ENCODE measurements at places on chromosomes 1 and 21.

- no peak for DNase-seq
These were observed 4.0 kb upstream of the KCNA10 start for GRCh38 chr1:110523011-110523410.

- no peak for DNase-seq
These were observed 97.9 kb downstream of the PLPPR5 start for GRCh38 chr1:98906809-98907208.

- DNase-seq, result peak; percentile 86
These were observed 73.2 kb upstream of the ABCG1 start for GRCh38 chr21:42145569-42146272.

GRCh38 chr1:98002288-98002687, 81.5 kb upstream of the DPYD start:
- DNase-seq, result no peak

- peak; percentile 62 for DNase-seq
These were observed at the start of gene RIPPLY3 for GRCh38 chr21:37006486-37007291. RIPPLY3 (plus strand) TSS chr21:37006702; CDS start chr21:37006773, 71 bp downstream.

GRCh38 chr1:201004732-201005131, 18.8 kb downstream of the KIF21B start:
- DNase-seq, result no peak

DNA sequence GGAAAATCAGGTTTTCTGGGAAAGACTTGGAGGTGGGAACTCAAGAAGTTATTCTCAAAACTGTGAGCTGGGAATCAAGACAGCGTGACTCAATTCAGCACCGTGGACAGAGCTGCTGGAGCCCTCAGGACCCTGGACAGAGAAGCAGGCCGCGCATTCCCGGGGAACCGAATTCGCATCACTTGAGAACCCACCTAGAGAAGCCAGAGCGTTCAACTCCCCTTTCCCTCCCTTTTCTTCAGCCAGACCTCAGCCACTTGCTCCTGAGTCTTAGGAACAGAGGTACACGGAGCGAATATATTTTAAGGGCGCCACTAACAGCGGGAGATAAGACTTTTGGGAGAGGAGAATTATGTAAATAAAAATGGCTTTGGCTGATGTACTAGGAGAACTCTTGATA, 2.0 kb upstream of the LIN28A start:
- DNase-seq, result peak; percentile 64

DNA sequence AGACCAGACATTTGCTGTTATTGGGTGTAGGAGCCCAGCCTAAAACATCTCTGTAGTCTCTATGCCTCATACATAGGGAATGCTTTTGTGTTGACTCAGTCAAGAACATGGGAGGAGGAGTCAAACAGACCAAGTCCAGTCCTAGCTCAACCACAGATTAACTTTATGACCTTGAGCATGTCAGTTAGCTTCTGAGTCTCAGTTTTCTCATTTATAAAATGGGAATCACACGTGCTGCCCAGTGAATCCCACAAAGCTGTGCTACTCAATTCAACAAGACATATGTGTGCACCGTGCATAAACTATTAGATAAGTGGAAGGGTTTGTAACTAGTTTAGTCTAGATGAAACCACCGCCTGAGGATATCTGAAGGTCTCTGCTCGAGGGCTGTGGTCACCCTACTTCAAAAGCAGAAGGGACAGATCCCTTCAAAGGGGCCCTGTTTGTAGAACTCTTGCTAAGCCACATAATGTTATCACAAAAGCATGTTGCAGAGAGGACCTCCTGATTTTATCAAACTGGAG, 109.5 kb upstream of the NFIA start:
- DNase-seq, result peak; percentile 77

DNA sequence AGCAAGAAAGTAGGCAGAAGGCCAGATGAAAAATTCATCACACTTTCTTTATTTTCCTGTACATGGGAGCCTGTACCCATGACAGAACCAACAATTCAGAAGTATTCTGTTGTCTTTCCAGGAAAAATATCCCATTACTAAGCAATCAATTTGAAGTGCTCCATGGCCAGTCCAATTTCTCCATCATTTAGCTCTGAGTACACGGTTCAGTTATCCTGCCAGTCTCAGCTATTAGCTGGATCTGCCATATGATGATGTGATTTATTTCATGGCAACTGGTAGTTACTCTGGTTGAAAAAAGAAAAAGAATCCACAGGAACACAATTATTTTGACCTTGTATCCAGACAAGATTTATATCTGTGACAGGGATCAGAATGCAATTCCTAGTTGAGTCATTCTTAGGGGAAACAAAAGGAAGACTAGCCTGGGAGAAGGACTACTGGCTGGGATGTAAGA, 70.6 kb upstream of the GORAB start:
- no peak for DNase-seq

- DNase-seq, result no peak
These were observed 108.9 kb upstream of the ZBTB40 start for GRCh38 chr1:22342734-22343191.

GRCh38 chr21:38646213-38646837, 148.0 kb upstream of the ERG start:
- no peak for DNase-seq

DNA sequence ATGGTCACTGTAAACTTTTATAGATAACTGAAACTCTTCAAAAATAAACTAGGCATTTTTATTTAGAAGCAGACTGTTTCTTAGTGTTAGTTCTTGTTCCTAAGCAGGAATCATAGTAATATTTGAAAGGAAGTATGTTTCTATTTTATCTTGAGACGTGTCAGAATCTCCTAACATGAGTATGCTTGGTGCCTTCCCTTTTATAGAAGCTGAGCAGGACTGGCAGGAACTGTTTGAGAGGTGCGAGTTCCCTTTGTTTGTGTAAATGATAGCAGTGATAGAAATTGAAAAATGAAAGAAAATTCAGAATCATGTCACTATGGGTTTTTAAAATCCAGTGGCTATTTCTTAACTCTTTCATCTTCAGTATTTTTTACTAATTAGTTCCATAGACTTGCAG, 56.9 kb downstream of the LRRC8D start:
- DNase-seq, result no peak

- no peak for DNase-seq
These were observed 360.6 kb upstream of the USP24 start for GRCh38 chr1:55575571-55576279.

DNA sequence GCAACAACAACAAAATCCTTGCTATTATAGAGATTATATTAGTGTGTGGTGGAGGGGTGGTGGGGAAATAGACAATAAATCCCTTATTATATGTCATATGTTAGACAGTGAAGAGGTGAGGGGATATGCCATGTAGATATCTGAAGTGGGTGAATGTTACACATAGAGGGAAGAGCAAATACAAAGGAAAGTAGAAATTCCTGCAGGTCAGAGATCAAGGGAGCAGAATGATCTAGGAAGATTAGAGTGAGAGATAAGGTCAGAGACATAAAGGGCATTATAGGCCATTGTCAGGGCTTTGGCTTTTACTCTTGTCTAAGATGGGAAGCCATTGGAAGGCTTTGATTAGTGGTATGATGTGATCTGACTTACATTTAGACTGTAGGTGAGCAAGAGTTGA, 38.5 kb downstream of the PRKAA2 start:
- DNase-seq, result no peak

DNA sequence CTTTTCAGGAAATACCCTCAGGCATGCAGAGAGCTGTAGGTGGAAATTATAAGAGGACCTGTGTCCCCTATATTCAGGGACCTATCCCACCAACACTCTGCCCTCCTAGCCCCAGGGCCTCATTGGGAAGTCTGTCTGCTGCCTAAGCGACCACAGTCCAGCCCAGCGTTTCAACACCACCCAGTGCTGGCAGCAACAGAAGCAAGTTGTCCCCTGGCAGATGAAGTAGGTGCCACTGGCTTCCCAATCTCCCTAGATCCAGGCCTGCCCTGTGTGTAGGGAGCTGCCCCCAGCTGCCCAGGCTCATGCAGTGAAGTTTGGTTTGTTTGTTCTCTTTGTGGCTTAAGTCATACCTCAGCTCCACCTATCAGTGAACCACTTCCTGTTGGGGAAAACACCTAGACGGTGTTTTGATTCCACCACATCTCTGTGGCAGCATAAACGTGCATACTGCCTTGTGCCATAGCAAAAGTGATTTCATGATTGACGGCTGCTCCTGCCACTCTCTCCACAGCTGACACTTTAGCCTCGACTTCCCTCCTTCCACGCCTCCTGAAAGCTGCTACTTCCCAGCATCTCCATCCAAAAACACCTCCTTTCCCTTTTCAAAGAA, 8.1 kb upstream of the LEFTY1 start:
- DNase-seq, result no peak

DNA sequence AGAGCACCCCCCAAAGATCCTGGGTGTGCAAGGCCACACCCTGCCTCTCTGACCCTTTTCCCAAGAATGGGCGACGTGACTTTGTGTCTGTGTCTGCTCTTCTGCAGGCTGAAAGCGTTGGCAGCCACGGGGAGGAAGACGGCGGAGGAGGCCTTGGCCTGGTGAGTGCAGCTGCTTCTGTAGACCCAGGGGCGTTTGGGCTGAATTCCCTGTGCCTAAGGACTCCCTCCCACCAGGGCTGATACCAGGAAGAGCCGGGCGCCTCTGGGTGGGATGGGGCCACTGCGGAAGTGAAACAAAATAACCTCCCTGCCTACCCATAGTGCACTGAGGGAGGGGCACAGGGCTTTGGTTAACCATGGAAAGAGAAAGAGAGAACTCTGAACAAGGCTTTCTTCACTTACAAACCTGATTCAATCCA, 2.5 kb downstream of the UBASH3A start:
- DNase-seq, result no peak

DNA sequence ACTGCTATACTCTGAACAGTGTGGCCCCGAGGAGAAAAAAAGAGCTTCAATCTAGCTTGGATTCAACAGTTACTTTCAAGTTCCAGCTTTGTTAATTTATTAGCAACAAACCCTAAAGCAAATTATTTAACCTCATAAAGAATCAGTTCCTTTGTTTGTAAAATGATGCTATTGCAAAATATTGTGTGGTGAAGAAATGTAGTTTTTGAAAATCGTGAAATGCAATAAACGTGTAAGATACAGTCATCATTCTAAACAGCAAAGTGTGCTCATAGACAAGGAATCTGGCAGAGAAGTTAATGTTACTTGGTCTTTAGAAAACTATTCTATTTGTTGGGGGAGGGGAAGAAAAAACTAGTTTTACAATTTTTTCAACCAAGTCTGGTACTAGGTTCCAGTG, 297.6 kb upstream of the ADGRL4 start:
- DNase-seq, result no peak

DNA sequence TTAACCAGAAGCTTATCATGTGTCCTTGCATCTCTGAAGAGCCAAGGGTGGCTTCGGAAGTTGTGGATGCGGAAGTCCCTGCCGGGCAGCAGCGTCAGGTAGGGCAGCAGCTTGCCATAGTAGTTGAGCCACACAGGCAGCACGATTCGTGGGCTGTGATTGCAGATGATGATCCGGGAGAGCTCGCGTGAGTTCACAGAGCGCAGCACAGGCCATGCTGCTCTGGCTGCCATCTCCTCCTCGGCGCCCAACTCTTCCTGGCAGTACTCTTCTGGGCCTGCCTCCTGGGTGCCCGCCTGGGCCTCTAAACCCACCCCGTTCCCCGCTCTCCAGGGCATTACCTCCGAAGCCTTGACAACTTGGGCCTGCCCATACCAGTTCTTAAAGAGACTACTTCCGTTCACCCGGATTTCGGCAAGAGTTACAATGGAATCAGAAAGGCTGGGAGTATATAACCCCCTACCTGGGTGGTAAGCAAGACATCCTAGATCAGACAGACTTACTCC, at the start of gene VHLL:
Gene VHLL, minus strand, starts transcription at position 456 of the 506 bp plus-strand sequence. Its CDS starts 118 bp downstream, at position 338.
- DNase-seq, result no peak

GRCh38 chr1:41446851-41447610, 37.5 kb downstream of the EDN2 start:
- DNase-seq, result no peak

- no peak for DNase-seq
These were observed 18.2 kb downstream of the INAVA start for GRCh38 chr1:200912737-200913407.

DNA sequence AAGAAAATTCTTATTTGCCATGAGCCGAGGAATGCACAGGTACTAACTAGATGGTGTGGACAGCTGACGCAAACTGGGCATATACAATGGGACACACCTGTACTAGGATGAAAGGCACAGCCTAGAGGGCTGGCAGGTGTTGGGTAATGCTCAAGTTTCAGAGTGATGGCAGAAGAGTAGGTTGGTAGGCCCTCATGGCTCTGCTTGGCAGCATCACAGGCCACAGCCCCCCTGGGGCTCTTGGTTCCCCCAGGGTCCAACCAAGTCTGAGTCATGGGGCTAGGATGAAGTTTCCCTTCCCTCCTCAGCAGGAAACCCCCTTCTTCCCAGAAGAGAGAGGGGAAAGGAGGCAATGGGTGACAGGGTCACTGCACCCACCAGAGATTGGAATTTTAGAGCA, 35.2 kb downstream of the SPEN start:
- DNase-seq, result no peak

- no peak for DNase-seq
These were observed 37.1 kb downstream of the SLC30A1 start for GRCh38 chr1:211541720-211542477.

GRCh38 chr1:82491301-82492048, 690.7 kb downstream of the ADGRL2 start:
- DNase-seq, result no peak

GRCh38 chr1:57882072-57882471, 458.2 kb upstream of the DAB1 start:
- DNase-seq, result no peak

- no peak for DNase-seq
These were observed 128.1 kb downstream of the ST6GALNAC3 start for GRCh38 chr1:76202670-76203069.

GRCh38 chr1:223031733-223032601, 111.1 kb downstream of the TLR5 start:
- no peak for DNase-seq

- no peak for DNase-seq
These were observed 45.7 kb downstream of the APP start for GRCh38 chr21:26124896-26125295.

GRCh38 chr1:982765-983436, 1.0 kb upstream of the PERM1 start:
- DNase-seq, result no peak

DNA sequence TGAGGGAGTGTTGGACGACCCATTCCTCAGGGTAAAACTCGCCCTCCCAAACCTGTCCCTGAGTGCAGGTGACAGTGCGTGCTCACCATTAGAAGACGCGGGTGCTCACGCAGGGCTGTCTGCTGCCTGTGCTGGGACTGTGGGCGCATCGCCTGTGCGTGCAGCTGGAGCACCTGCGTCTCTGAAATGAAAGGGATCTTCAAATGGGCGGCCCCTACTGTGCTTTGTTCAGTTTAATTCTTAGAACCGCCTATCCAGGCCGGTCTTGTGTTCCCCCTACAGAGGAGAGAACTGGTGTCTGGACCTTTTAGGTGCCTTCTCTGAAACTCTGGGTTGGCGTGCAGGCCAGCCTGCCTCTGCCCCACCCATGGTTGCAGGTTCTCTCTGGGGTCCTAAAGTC, 125.8 kb downstream of the PCBP3 start:
- DNase-seq, result no peak

GRCh38 chr1:61776091-61776490, 33.8 kb downstream of the PATJ start:
- DNase-seq, result no peak

Measured in common myeloid progenitor, CD34-positive (primary cell).